ENCODE measurements at places on chromosomes 5 and 9. TPM values are rescaled to one million over a fixed set of nuclear protein-coding genes. Genes with fewer than 3 reads are reported as not detected.

INSL6 gene
- total RNA-seq, result not detected

F12 gene
- total RNA-seq, result 0.62 TPM

PCDHGC5 gene
- not detected for total RNA-seq

GMCL2 gene
- total RNA-seq, result not detected

PRSS3 gene
- not detected for total RNA-seq

ENTPD8 gene
- total RNA-seq, result not detected

RGS7BP gene
- not detected for total RNA-seq

PCA3 gene
- not detected for total RNA-seq

PLPP7 gene
- total RNA-seq, result 0.17 TPM

FBXL7 gene
- not detected for total RNA-seq

PKD2L2 gene
- total RNA-seq, result not detected

ANKRD55 gene
- 2.3 TPM for total RNA-seq

BTNL8 gene
- total RNA-seq, result not detected

PCDHGB2 gene
- total RNA-seq, result 0.44 TPM

CKMT2 gene
- not detected for total RNA-seq

CTNND2 gene
- 1.6 TPM for total RNA-seq

CD14 gene
- 1.4 TPM for total RNA-seq

CEMIP2 gene
- total RNA-seq, result 129 TPM

TLX3 gene
- not detected for total RNA-seq

TAF11L10 gene
- total RNA-seq, result not detected

GLRA1 gene
- not detected for total RNA-seq

ECM2 gene
- total RNA-seq, result not detected

RLN1 gene
- 1.8 TPM for total RNA-seq

PPP3R2 gene
- total RNA-seq, result not detected

ZDHHC11B gene
- total RNA-seq, result 9.3 TPM

UBTD2 gene
- 3.5 TPM for total RNA-seq

CEP72 gene
- 11.4 TPM for total RNA-seq

SLU7 gene
- 79.2 TPM for total RNA-seq

C7 gene
- not detected for total RNA-seq

All from T-helper 17 cell (primary cell).